ENCODE measurements at places on chromosomes 3 and 15.

DNA sequence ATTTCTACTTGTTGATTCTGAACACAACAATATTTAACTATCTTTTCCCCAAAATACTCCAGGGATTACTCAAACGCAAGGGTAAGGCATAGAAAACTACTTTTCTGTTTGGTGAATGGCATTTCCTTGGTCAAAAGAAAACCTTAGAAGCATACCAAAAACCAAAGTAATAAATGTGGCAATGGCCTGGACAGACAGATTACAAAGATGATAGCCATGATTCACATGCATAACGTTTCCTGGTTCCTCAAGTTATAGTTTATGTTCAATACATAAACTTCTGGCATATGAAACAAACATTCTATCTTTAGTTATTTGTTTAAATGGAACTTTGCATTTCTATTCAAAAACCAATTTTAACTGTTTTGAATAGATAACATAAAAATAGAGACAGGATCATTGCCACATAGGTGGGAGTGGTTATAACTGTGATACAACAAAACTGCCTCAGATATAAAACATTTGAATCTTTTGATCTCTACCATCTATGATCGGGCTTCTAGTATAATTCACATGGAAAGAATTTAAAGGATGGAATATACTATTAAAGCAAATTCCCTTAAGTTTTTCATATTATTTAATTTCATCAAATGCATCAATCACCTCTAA lies 32.1 kb downstream of the FOXP1 start:
- DNase-seq = no peak

DNA sequence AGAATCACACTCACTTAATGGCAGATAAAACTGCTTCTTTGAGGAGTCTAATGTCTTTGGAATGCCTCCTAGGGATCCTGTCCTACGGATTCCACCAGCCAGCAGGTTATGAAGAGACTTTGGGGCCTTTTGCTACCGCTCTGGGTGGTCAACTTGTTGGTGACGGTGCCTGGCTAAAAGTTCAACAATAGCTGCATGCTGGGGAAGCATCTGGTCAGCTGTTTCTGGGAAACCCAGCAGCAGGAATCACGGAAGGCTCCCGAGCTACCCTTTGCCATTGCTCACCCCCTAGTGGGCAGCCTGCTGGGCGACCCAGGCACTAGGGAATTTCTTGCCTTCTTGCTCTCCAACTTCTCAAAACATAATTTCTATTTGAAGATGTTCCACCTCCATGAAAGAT lies 263.3 kb downstream of the NEK10 start:
- DNase-seq = no peak

DNA sequence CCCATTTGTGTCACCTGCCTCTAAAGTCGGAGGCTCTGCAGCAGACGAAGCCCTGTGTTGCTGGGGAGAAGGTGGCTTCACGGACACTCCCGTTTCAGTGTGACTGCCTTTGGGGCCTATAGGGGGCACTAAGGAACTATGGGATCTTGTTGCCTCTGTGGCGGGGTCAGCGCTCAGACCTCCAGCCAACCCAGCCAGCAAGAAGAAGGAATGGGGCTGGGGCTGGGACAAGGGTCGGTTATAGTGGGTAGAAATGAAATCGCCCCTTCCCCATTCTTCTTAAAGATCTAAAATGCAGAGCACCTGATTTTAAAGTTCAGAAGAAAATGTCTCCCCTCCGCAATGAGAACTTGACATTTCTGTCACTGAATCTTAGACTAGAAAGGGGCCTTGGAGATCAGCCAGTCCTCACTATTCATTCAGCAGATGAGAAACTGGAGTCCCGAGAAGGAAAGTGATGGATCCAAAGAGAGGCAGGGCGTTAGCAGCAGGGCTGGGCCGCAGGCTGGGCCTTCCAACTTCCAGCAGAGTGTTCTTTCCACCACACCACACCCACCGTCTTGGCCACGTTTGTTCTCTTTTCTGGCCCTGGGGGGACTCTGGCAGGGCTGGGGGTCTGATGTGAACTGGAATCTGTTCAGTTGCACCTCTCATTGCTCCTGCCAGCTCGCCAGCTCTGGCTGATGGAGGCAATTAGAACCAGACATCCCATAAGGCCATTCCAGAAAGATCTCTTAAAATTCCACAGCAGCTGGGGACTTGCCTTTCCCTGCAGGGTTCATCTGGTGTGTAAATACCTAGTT lies 195.4 kb downstream of the OPA1 start:
- DNase-seq = peak; percentile 67

GRCh38 chr3:192409838-192410683 lies 317.3 kb downstream of the FGF12 start:
- peak; percentile 65 for DNase-seq

- no peak for DNase-seq
Observed at GRCh38 chr15:85964471-85964870, 115.2 kb upstream of the AGBL1 start.

GRCh38 chr3:74282202-74282601 lies 332.3 kb downstream of the CNTN3 start:
- DNase-seq = no peak

- no peak for DNase-seq
Observed at GRCh38 chr3:112086875-112087524, 811 bp downstream of the C3orf52 start.

GRCh38 chr3:16770792-16771191 lies 114.0 kb upstream of the PLCL2 start:
- no peak for DNase-seq

DNA sequence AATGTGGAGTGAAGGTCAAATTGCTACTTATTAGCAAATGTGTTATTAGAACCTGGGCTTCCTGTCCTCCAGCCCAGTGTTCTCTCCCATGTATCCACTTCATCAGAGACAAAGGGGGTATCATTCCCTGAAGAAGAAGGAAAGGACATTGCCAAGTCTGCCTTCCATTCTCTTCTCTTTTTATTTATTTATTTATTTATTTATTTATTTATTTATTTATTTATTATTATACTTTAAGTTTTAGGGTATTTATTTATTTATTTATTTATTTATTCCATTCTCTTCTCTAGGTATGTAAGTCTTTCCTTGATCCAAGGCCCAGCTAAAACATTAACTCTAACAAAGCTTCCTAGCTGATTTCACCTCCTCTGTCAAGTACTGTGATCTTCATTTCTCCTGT lies 277.8 kb upstream of the DNAJC19 start:
- DNase-seq = no peak

DNA sequence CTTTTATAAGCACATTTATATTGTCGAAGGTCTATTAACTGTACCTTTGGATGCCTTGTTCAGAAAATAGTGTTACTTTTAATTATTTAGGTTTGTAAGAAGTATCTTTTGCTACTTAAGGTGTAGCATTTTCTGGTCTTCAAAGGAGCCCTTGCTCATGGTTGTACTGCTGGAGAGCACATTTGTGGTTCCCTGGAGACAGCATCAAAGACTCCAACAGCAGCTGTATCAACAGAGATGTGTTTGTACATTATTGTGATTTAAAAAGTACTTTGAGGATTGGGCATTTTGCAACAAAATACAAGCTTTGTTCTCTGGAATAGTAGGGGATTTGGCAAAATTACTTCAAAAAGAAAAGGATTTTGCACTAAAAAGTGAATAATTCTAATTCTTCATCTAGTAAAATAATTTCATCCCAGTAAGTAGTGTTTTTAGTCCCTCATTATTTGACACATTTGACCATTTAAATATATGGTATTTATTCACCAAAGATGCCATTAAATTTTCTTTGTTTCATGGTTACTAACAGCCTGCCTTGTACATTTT lies 16.5 kb downstream of the TBC1D23 start:
- DNase-seq = peak; percentile 96

GRCh38 chr15:28909958-28910500 lies 24.3 kb downstream of the APBA2 start:
- no peak for DNase-seq

GRCh38 chr3:36901588-36901987 lies 43.3 kb downstream of the TRANK1 start:
- DNase-seq = no peak

- DNase-seq = no peak
Observed at GRCh38 chr3:52555056-52555455, 18.7 kb downstream of the UQCC5 start.

- no peak for DNase-seq
Observed at GRCh38 chr3:73600293-73600938, 24.3 kb downstream of the PDZRN3 start.

DNA sequence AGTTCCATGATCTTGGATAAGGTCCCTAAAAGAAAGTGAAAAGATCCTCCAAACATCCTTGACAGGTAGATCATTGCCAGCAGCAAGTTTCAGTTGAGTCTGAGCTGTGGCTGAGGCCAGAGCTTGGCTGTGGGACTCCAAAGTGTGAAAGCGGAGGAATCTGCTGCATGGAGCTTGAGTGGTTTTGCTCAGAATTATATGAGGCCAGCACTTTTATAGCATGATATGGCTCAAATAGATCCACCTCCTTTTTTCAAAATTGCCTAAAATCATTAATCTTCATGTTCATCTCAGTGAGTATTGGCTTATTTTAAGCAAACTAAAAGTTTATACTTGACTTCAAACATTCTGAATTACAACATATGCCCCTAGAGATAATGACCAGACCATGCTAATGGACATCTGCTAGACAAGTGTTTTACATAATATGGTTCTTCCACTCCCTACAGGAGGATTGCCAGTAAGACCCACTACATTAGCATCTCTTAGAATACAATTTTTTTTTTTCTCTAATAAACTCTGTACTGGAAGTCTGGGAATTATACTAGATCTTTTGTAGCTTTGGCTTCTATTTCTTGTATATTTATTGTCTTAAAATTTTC lies 368.1 kb downstream of the ZPLD1 start:
- no peak for DNase-seq

DNA sequence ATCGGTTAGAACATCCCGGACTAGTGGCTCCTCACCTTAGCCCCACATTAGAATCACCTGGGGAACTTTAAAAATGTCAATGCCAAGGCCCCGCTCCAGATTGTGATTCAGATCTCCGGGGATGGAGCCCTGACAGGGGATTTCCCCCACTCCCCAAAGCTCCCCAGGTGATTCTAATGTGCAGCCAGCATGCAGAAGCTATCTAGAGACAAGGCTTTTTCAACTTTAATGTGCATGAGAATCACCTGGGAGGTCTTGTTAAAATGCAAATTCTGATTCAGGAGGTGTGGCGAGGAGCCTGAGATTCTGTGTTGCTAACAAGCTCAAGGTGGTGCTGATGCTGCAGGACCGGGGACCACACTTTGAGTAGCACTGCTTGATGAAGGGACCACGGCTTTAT lies 156.7 kb downstream of the RAB11A start:
- DNase-seq = no peak

GRCh38 chr3:158802409-158803268 lies 785 bp downstream of the MFSD1 start:
- no peak for DNase-seq

- DNase-seq = no peak
Observed at GRCh38 chr15:51739061-51739712, 1.7 kb upstream of the LYSMD2 start.

DNA sequence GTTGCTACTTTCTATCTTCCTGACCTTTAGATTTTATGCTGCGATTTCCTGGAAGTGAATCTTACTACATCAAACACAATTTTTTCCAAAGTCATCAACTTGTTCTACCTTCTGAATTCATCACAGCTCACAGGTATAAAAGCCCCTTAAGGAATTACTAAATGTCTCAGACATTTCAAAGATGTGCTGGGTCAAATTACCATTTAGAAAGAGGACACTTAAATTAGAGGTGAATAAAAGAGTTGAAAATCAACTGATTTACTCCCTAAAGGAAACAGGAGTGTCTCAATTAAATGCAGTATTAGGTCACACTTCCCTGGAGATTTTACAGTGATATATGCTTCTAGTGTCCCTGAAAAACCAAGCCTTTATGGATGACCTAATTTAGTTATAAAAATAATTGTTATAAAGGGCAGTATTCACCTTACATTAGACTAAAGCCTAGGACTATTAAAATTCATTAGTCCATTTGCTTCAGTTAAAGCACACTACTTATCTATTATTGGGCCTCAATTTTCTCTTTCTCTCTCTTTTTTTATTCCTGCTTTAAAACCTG lies 128.8 kb downstream of the GMNC start:
- no peak for DNase-seq

- peak; percentile 47 for DNase-seq
Observed at GRCh38 chr3:25663869-25664811, 567 bp downstream of the TOP2B start.

DNA sequence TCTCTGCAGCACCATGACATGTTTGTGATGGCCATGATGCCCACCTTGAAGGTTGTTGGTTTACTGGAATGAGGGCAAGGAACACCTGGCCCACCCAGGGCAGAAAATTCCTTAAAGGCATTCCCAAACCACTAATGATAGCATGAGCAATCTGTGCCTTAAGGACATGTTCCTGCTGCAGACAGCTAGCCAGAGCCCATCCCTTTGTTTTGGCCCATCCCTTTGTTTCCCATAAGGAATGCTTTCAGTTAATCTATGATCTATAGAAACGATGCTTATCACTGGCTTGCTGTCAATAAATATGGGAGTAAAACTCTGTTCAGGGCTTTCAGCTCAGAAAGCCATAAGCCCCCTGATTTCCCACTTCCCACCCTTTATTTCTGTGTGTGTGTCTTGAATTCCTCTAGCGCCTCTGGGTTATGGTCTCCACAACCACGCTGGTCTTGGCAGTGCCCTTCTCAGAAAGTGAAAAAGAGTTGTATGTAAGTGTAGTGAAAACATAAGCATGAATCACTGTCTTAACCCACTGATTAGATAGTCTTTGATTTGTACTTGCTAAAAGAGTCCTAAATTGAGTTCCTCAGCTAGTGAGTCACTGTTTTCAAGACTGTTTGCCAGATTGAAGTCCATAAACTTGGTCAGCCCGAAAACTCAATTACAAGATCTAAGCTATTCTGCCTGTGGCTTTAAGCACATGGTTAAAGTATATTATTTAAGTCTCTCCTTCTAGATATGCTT lies 19.0 kb upstream of the CCR2 start:
- no peak for DNase-seq

DNA sequence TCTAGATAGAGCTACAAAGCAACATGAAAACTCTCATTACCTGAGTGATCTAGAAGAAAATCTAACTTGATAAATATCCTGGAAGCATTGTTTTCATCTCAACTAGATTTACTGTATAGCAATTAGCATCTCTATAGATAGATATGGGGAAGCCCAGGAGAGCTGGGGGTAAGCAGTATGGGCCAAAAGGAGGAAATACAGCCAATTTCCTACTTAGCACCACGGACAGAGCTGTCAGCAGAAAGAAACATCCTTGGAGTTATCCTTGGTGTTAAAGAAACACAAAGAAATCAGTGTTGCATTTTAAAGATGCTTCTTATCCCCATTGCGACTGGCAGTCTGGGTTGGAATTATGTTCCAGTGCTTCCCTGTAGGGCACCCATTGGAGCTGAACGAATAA lies 126.2 kb downstream of the TIGIT start:
- DNase-seq = no peak

DNA sequence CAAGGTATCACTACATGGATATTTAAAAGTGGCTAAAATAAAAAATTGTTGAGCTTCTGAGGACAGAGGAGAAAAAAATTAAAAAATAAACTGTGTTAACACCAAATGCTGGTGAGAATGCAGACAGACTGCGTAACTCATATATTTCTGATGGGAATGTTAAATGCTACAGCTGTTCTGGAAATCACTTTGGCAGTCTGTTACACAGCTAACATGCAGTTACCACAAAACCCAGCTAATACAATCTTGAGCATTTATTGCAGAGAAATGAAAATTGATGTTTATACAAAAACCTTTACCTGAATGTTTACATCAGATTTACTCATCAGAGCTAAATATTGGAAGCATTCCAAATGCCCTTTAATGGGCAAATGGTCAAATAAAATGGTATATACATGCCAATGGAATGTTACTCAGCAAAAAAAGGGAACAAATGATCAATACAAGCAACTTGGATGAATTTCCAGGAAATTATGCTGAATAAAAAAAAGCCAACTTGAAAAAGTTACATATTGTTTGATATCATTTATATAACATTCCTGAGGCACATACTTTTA lies 24.6 kb downstream of the MNS1 start:
- no peak for DNase-seq

- DNase-seq = no peak
Observed at GRCh38 chr15:87033056-87033455, 953.4 kb downstream of the AGBL1 start.

All from NCI-H1092 treated with DMSO at 0.1 percent for 48 hours (cell line).